ENCODE measurements at places on chromosomes 2 and 18.
A peak's percentile ranks its signal among the peaks of the same experiment; 100 is the strongest.

GRCh38 chr18:49721981-49722380 lies 91.4 kb downstream of the ACAA2 start:
- no peak for DNase-seq

GRCh38 chr2:46548103-46548486 lies 68.7 kb downstream of the TMEM247 start:
- no peak for DNase-seq

GRCh38 chr2:152571048-152571766 lies 146.1 kb downstream of the PRPF40A start:
- DNase-seq: no peak

DNA sequence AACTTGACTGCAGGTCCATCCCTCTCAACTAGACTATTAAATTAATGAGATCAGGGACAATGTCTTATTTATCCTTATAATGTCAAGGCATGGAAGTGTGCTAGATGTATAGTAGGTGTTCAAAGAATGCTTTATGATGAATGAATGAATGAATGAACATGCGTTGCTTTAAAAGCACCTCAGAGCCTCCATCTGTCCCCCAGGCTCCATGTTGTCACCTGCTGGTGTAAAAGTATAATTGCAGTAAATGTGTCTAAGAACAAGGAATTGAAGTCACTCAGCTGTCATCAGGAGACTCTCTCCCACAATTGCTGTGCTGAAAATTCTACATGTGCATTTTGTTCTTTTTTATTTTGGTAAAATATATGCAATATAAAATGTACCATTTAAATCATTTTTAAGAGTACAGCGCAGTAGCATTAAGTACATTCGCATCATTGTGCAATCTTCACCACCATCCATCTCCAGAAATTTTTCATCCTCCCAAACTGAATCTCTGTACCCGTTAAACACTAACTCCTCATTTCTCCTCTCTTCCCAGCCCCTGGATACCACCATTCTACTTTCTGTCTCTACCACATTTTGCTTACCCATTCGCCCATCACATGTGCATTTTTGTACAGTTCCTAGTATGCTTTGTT lies 52.6 kb downstream of the GNAL start:
- no peak for DNase-seq

DNA sequence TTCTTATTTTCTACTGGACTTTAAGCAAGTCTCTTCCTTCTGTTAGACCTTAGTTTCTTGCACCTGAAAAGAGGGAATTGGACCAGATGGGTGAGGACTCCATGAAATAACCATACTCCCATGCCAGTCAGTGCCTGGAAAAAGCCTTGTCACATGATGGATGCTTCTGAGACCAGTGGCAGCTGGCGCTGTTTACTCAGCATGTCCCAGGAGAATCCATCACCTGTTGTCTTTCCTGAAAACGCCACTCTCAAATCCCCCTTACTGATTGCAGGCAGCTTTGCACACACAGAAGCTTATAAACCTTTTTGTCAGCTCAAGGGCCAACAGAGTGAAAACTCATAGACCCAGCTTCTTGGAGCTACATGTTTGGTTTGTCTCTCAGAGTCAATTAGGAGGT lies 117.6 kb downstream of the POLE4 start:
- DNase-seq: no peak

- no peak for DNase-seq
Observed at GRCh38 chr18:25089470-25089869, 262.5 kb downstream of the ZNF521 start.

- no peak for DNase-seq
Observed at GRCh38 chr2:50449306-50449705, 582.6 kb downstream of the NRXN1 start.

- DNase-seq: peak; percentile 83
Observed at GRCh38 chr18:2981212-2981728, 31.7 kb downstream of the LPIN2 start.

GRCh38 chr2:234145511-234145910 lies 95.0 kb downstream of the SPP2 start:
- DNase-seq: peak; percentile 45

DNA sequence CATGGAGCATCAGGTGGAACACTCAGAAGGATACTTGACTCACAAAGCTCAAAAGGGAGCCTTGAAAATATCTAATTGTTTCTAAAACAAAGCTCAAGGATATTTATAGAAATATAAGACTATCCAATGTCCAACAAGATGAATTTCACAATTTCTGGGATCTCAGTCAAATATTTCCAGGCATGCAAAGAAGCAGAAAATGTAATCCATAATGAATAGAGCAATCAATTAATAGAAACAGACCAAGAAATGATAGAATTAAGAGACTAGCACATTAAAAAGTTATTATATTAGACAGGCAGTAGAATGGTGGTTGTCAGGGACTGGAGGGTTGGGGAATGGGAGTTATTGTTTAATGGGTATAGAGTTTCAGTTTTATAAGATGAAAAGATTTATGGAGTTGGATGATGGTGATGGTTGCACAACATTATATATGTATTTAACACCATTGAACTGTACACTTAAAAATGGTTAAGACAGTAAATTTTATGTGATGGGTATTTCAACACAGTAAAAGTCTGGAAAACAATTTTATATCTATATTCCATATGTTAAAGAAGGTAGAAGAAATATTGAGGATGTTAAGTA lies 189.9 kb upstream of the PIEZO2 start:
- peak; percentile 20 for DNase-seq

DNA sequence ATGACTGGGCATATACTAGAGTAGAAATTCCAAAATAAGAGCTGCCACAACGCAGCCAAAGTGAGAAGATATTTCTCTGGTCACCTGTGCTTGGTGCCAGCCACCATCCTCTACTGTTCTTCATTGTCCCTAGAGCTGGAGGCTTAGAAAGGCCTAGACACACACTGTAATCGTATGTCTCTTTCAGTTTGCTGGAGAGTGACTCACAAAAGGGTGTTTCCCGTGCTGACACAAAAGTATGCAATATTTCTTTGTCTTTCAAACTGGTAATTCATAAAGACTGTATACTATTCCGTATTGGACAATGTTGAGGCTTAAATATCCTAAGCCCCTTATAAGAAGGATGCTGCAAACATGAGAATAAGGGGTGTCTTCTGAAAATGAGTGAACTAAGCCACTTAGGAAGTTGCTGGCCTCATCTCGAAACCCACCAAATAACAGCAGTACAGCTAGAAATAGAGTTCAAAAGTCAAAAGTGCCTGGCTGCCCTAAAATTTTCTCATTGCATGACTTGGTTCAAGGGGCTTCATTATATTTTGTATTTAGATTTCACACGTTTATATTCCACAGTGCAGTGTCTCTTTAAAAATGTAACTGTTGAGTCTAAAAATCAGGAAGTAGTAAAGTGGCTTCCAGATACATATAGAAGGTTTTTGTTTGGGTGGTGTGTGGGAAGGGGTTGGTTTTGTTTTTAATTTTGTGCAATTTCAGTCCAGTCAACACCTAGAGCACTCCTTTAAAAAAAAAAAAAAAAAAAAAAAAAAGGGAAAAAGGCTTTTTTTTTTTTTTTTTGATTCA lies 601.1 kb downstream of the ARHGAP15 start:
- DNase-seq: peak; percentile 51

DNA sequence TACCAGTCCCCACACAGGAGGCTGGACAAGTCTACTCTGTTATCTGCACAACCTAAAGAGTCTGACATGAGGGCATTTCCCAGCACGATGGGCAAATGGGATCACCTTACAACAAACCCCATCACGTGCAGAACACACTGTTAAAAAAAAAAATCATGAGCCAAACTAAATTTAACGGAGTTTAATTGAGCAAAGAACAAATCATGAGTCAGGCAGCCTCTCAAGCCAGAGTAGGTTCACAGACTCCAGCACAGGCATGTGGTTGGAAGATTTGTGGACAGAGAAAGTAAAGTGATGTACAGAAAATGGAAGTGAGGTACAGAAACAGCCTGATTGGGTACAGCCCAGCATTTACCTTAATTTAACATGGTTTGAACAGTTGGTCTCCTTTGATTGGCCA lies 59.9 kb downstream of the KYNU start:
- DNase-seq: no peak

DNA sequence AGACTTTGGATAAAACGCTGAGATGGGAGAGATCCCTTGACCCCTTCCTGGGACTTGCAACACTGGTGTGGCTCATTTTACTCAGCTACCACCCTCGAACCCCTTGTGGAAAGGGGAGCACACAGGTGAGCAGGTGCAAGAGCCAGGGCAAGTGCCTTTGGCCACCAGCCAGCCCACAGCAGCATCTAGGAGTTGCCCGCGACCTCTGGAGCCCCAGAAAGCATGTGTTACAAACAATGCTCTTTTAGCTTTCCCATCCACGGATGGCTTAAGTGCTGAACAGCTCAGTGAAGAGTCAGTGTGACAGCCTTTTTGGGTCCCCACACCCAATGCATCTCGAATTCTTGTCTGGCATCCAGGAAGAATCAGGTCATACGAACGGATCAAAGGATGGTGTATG lies 197.8 kb downstream of the MEMO1 start:
- DNase-seq: no peak

DNA sequence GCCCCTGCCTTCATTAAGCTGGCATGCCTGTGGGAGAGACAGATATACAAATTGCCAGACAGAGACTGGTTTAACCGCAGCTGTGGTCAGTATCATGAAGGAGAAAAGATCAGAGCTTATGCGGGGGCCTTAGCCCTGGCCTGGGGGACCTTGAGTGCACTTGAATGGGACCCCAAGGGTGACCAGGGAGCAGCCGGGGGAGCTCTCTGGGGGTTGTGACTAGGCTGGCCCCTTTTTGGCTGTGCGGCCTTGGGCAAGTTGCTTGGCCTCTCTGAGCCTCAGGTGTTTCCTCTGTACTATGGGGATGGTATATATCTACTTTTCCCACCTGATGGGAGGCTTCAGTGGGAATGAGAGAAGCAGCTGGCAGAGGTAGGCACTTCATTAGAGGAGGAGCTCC lies 35.7 kb downstream of the INHBB start:
- no peak for DNase-seq

DNA sequence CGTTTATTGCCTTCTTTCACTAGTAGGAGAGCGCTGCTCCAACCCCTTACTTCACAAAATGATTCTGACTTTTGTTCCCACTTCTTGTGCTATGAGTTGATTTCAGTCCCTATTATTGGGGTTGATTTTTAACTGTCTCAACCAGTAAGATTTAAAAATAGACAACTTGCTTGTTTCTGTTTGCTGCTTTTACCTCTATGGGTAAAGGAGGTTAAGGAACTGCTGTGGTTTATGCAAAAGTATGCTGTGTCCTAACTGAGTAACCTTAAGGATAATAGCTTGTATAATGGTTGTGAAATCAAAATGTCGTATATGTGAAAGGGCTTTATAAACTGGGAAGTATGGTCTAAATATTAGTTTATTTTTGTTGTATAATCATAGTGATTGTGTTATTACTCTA lies 22.6 kb downstream of the ALMS1 start:
- no peak for DNase-seq

- no peak for DNase-seq
Observed at GRCh38 chr18:3821524-3821923, 371.6 kb downstream of the TGIF1 start.

DNA sequence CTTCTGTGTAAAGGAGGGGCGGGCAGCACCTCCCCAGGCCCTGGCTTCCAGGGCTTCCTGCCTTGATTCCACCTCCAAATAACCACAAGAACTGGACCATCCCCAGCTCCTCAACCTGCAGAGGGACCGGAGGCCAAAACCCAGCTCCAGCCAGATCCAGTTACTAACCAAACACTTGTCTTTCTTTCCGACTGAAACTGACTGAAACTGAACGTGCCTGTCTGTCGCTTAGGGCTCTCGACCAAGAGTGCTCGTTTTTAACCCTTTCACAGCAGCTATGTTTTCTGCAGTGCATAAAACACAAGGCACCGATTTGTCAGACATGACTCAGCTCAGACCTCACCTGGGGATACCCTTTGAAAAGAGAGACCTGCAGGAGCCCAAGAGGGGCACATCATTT lies 249.9 kb upstream of the SIX2 start:
- no peak for DNase-seq

GRCh38 chr18:3268306-3268705 lies 6.4 kb downstream of the MYL12B start:
- no peak for DNase-seq

DNA sequence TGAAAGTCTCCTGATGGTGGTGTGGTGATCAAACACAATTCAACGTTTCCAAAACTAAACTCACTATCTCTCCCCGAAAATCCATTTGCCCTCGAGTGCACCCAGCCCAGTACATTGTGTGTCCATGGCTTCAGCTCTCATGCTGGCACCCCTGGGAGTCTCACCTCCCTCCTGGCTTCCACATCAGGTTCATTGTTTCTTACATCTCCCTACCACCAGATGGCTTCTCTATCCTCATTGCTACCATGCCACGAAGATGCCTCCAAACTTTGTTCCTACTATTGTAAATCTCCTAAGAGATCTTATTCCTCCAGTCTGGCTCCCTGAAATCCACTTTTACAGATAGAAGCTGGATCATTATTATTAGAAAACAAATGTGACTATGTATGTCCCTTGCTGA lies 197.0 kb downstream of the MYT1L start:
- DNase-seq: no peak

- no peak for DNase-seq
Observed at GRCh38 chr2:136110526-136110925, 7.4 kb downstream of the CXCR4 start.

GRCh38 chr2:101344137-101344536 lies 35.6 kb upstream of the RNF149 start:
- no peak for DNase-seq

DNA sequence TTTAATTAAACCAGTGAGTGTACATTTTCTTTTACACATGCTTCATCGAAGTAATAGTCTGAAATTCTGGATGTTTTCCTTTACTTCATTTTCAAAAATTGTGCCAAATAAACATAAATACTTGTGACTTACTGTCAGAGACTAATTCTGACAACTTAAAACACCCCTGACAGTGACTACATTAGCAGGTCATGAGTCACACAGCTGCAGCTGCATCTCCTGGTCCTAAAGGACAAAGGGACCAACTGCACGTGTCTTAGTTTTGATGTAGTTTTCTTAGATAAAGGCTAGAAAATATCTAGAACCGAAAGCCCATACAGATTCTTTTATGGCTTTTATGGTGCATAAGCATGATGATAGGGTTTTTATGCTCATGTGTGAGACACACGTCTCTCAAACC lies 29.6 kb upstream of the DSC3 start:
- no peak for DNase-seq

DNA sequence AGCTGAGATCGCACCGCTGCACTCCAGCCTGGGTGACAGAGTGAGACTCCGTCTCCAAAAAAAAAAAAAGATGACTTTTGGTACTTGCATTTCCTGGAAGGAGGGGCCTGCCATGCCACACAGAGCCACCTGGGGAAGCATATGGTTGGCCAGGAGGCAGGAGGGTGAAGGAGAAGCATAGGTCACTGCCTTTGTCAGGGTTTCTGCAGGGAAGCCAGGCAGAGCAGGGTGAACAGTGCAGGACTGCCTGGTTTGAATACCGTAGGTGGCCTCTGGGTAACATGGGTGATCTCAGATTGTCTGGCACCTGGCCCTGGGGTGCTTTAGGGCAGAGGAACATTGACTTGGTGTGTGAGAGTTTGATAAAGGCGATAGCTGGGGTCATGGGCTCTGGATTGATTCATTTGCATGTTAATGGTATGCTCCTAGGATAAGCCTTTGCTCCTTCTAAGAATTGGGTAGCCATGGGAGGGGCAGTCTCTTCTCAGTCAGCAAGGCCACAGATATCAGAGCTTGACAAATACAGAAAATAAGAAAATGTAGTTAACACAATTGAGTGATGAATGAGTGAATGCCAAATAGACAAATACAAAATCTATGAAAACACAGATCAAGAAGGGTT lies 124.0 kb upstream of the SEC11C start:
- no peak for DNase-seq

Data from fibroblast of skin of scalp (primary cell).